Right cardiac atrium (tissue), 5 donors: ENCODE measurements at places on chromosomes 11 and 22. TPM values are rescaled to one million over a fixed set of nuclear protein-coding genes. Genes with fewer than 3 reads are reported as not detected.

- DNase-seq: no peak
Observed at GRCh38 chr11:23308041-23308440, 447.8 kb upstream of the CCDC179 start.

GRCh38 chr11:75271730-75272129 is 31.2 kb downstream of the TPBGL start:
- DNase-seq: peak; percentile 17

DNA sequence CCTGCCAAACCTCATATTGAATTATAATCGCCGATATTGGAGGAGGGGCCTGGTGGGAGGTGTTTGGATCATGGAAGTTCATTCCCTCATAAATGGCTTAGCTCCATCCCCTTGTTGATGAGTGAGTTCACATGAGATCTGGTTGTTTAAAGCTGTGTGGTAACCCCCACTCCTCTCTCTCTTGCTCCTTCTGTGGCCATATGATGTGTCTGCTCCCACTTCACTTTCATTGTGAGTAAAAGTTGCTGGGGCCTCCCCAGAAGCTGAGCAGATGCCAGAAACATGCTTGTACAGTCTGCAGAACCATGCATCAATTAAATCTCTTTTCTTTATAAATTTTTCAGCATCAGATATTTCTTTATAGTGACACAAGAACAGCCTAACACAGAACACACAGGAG is 929.0 kb upstream of the FAT3 start:
- DNase-seq: no peak

DNA sequence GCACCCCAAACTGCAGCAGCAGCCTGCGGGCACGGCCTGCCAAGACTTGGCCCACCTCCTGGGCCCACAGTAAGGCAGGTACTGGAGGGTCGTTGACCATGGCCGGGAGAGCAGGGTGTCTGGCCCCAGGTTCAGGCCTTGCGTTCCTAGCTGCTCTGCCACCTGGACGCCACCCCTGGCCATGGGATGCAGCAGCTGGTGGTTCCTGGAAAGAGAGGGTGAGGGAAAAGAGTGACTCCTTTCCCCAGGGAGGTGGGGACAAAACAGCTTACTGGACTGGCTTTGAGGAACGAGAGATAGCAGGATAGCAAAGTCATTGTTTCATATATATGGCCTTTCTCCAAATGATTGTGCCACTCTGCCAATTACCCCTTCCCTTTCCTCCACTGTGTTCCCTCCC is 1.8 kb downstream of the BSCL2 start:
- peak; percentile 59 for DNase-seq

Gene OMP
- not detected for polyA plus RNA-seq
